ENCODE measurements at places on chromosomes 7 and 10. TPM values are rescaled to one million over a fixed set of nuclear protein-coding genes. Genes with fewer than 3 reads are reported as not detected.

MKI67 gene
- 0.04 TPM for polyA plus RNA-seq

GRCh38 chr7:93036149-93036640, 81.6 kb downstream of the SAMD9 start:
- DNase-seq: no peak

- DNase-seq: peak; percentile 86
These were observed at the start of gene BICC1 for GRCh38 chr10:58512491-58513187. TSS of gene BICC1 (plus strand) at chr10:58512872. CDS start at chr10:58513144, 272 bp downstream.

DNA sequence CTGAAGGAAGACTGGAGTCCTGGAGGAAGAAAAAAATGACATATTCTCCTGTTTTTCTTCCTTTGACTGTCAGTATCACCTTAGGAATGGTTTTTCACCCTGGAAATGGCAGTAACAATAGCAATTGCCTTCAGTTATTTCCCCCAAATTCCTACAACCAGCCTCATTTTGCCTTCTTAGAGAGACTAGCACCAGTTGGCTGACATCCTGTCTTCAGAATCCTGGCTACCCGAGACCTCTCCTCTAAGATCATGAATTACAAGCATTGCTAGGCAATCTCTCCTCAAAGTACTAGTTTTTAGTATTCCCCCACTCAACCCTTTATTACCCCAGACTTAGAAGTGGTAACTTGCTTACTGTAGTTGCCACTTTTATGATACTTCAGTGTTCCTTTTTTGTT, 53.4 kb downstream of the TAS2R16 start:
- no peak for DNase-seq

- DNase-seq: no peak
These were observed 68.9 kb downstream of the CDK6 start for GRCh38 chr7:92767437-92767836.

DNA sequence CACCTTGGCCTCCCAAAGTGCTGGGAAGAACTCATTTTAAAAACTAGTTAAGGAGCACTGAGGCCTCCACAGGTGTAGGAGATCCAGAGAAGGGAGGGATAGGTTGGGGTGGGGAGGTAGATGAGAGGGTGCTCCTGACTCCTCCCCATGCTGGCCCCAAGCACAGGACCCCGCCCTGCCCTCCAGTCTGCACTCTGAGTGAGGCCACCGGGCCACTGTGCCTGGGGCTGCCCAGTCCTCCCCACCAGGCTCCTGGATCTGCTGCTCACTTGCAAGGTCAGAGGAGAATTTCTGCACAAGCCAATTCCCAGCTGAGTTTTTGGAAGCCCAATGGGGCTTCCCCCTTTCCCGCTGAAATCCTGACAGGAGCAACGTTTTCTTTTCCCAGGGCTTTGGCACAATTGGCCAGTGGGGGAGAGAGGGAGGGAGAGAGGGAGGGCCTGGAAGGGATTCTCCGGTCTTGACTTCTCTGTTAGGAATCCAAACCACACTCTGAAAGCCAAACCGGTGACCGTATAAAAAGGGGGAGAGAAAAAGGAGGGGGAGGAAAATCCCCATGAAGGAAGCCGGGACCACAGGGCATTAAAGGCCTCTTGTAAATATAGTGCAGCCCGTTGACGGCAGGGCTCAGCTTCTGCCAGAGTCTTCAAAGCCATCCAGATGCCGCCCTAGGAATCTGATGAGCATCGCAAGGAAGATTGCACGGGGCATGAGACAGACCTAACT, 116.2 kb downstream of the SH3PXD2A start:
- DNase-seq: peak; percentile 80

DNA sequence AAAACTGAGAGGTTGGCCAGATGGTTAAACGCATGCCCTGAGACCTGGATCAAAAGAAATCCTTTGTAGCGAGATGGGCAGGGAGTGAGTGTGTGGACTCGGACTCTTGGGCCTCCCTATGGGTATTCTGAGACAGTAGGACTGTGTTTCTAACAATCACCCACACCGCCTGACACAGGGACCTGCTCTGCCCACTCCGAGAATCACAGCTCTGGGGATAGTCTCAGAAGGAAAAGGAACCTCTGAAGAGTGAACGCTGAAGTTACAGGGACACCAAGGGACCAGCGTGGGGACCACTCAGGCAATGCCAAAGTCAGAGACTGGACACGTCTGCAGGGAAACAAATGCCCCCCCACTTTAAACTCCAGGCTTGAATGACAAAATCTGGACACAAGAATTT, 242.1 kb upstream of the TCERG1L start:
- DNase-seq: no peak

SPDYE9 gene
- polyA plus RNA-seq: not detected

DNA sequence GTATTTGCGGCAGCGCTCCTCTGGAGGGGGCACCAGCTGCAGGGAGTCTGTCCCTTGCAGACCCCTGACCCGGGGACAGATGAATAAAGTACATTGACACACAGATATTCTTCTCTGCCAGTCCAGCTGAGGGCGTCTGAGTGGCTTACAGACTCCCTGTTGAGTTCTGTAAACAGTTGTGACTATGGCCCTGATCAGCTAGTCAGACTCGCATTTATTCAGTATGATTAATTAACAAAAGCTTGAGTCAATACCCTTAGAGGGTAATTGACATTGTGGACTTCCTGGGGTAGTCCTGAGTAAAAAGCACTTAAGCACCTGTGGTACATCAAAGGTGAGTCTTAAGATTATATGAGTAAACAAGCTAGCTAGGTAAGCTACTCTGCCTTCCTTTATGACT, 21.0 kb downstream of the ANKRD30A start:
- no peak for DNase-seq

VENTX gene
- polyA plus RNA-seq: 0.39 TPM

CUBN gene
- polyA plus RNA-seq: 31.6 TPM

DNA sequence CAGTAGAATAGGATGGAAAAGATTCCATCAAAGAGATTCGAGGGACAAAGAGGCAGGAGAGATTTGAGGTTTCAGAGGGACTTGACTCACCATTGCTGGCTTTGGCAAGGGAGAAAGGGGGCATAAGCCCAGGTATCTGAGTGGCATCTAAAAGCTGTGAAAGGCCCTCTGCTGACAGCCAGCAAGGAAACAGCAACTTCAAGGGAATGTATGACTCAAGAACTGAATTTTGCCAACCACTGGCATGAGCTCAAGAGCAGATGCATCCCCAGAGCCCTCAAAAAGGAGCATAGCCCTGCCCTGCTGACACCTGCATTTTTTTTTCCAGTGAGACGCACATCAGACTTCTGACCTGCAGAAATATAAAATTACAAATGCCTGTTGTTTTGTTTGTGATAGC, 19.6 kb upstream of the ADAM12 start:
- no peak for DNase-seq

- DNase-seq: no peak
These were observed 80.9 kb downstream of the WDFY4 start for GRCh38 chr10:48765527-48765926.

DNA sequence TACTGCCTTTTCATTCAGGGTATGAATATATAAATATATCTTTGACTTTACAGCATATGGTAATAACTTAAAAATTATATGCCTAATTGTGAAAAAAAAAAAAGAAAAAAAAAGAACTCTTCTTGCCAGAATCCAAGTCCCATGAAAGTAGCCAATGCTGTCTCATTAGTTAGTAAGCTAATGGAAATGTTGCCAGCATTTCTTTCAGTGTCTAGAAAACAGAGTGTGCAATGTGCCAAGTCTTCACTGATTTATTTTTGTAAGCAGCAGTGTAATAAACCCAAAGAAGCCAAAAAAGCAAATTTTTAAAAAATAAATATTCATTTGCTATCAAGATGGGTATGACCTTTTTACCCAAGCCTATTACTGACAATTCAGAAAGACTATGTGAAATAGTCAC, 31.1 kb upstream of the LRRN3 start:
- DNase-seq: peak; percentile 24

MARVELD1 gene
- polyA plus RNA-seq: 8.3 TPM

- DNase-seq: no peak
These were observed 128.6 kb downstream of the CCNY start for GRCh38 chr10:35464825-35465456.
